ENCODE measurements at places on chromosomes 2 and 18.

DNA sequence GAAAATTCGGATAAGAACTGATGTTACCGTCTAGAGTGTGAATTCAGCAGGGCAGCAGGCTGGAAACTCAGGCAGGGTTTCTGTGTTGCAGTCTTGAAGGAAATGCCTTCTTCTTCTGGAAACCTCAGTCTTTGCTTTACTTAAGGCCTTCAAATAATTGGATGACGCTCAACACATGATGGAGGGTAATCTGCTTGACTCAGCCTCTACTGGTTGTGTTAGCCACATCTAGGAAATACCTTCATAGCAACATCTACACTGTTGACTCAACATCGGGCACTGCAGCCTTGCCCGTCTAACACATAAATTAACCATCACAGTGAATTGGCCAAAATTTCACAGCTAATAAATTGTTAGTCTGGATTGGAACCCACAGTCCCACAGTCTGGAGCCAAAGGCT lies 37.2 kb downstream of the YPEL5 start:
- no peak for DNase-seq

GRCh38 chr18:54436501-54436900 lies 78.8 kb downstream of the C18orf54 start:
- no peak for DNase-seq

GRCh38 chr2:135818937-135819610 lies 17.9 kb downstream of the LCT start:
- no peak for DNase-seq

DNA sequence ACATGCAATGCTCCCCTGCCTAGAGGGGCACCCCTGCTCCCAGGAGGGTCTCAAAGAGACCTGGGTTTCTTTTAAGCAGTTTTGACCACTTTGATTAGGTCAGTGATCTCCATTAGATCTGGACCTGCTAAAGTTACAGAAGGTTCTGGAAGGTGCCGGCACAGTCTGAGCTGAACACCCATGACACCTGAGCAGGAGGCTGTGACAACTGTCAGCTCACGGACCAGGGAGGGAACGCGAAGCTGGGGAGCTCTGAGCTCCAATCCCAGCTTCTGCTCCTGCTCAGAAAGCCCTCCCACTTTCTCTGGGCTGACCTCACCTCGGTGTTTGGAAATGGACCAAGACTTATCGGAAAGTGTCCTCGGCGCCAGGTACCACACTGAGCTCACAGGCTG lies 113.8 kb downstream of the NFATC1 start:
- no peak for DNase-seq

DNA sequence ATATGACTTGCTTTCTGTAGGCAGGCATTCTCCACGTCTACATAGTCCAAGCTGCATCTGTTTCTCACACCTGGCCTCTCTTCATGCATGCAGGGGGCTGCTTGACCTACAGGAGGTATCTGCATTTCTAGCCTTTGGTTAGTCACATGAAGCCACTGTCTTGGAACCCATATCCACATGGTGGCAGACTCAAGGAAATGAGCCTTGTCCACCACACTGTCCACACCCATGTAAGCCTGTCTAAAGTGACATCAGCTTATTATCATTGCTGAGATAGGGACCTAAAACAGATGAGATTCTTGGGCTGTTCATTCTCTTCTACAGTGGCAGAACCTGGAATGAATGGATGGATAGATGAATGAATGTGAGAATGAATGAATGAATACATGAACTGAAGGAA lies 160.4 kb downstream of the DOCK10 start:
- DNase-seq: no peak

DNA sequence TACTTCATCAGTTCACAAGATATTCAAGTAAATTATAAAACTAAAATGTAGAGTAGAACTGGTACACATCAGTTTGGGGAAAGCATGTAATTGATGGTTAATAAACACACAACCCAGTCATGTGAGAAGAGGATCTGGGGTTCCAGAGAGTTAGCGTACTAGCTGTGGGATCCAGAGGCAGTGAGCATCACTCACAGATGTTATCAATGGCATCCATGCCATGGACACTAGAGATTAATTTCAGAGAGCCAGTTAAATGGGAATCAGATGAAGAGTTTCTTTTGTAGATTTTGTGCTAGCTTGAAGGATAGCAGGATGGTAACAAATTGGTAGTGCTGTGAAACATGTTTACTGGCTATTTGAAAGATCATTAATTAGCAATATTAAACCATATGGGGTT lies 21.8 kb upstream of the CCDC68 start:
- no peak for DNase-seq

DNA sequence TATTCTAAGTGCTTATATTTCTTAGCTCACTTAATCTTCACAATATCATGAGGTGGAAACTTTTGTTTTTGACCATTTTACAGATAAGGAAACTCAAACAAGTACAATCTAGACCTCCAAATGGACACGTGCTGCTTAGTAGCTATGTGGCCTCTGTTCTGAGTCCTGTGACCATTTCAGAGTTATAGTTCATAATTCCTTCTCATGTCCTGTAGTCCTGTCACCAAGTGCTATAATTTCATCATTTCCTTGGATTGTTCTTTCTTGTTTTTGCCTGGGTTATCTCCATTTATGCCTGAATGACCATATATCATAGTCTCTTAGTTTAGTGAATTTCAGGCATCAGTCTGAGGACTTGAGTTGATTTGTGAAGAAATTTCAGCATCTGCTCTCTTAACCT lies 91.7 kb downstream of the NUP35 start:
- no peak for DNase-seq

DNA sequence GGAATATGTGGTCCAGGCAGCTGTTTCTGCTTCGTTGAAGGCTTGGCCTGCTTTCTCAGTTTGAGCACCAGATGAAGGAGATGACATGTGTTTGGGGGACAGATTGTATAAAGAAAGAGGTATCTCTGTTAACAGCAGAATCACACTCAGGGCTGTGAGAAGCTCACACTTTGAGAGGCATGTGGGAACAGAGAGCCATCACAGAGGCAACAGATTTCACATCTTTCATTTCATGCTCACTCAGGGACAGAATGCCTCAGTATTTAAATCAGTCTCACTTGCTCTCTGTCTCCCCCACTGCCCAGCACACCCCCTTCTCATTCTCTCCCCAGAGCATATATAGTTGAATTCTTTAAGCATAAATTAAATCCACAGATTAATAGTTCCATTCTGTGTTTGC lies 37.4 kb downstream of the KIAA2012 start:
- no peak for DNase-seq

GRCh38 chr2:234395891-234396420 lies 100.9 kb downstream of the ARL4C start:
- DNase-seq: no peak

DNA sequence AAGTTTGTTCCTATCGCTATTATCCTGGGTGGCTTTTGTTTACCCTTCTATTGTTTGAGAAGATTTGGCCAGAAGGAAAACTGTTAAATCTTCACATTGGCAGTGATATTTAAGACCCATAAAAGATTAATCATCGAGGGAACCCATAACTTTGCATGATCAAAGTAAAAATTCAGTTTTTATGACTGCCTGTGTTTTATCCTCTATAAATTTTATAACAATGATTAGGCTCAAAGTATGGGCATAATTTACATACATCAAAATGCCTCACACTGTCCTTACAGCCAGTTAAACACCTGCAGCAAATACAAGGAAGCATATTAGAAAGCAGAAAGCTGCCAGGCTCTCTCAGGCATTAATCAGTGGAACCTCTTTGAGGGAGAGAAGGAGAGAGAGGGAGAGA lies 289.1 kb downstream of the ICOS start:
- no peak for DNase-seq

DNA sequence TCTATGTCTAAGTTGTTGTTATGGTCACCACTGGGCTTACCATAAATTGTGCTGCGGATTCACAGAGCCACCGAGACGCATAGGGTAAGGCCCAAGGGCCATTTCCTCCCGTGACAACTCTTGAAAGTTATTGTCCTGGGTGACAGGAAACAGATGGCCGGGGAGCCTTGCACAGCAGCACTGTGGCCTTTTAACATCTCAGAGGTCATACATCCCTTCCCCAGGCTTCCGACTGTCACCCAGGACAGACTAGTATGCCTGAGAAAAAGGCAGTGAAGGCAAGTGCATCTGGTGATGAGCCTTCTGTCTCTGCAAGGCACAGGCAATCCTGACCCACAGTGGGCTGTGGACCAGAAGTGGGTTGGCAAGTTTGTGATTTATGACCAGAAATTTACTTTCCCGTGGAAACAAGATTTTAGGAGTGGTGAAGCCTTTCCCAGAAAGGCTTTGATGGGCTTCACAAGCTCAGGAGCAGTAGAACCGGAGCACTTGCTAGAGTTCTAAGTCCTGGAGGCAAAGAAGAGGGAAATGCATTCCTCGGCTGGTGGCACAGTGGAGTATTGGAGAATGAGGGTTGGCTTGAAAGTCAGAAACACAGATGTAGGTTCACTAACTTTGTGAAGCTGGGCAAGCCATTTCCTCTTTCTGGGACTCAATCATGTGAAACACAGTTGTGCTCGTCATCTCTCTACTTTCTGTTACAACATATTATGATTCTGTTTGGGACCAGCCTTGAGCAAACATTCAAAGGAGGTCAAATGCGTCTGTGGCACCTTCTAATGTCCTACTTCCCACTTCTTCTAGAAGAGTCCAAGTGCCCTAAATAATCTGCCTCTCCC lies 2.0 kb upstream of the CAPN14 start:
- no peak for DNase-seq

DNA sequence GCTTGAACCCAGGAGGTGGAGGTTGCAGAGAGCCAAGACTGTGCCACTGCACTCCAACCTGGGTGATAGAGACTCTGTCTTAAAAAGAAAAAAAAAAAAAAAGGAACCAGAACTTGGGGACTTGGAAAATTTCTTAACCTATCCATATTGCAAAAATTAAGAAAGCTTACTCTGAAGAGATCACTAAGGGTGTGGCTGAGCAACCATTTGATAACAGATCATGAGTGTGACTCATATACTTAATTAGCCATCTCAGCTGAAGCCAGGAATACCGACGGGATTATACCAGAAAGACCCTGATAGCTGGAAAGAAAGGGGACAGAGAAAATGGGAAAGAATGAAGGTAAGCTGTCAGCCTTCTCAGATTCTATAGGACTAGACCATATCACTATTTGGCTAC lies 7.1 kb upstream of the ADD2 start:
- no peak for DNase-seq

DNA sequence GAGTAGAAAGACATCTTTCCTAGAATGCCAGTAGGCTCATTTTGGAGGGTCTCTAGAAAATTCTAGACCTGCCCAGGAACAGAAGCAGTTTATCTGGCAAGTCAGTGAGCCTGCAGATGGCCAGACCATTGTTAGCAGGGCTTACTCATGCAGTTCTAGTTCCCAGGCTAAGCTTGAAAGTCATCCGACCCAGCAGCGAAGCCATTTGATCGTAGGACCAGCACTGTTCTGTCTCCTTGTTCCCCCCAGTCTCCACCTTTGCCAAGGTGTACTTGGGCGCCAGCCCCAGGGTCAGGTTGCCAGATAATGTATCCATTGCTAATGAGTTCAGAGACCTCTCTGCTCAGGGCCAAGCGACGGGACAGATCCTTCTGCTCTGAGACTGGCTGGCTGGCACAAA lies 70.1 kb downstream of the EPAS1 start:
- DNase-seq: no peak

- no peak for DNase-seq
These were observed 61.7 kb downstream of the MRPL35 start for GRCh38 chr2:86260978-86261377.

- DNase-seq: no peak
These were observed 68.1 kb upstream of the DAPL1 start for GRCh38 chr2:158726911-158727592.

DNA sequence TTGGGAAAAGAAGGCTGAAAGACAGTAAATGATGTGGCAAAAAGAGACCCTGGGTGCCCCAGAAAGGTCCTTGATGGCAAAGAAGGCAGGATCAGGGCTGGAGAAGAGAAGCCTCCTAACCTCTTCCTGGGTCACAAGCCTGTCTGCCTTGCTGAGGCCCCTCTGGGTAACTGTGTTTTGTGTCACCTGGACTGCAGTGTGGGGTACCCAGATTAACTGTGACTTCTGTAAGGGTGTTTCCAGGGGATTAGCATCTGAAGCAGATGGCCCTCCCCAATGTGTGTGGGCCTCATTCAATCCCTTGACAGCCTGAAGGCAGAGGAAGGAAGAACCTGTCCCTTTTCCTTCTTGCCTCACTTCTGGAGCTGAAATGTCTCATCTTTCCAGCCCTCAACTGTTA lies 35.6 kb upstream of the APCDD1 start:
- DNase-seq: no peak

DNA sequence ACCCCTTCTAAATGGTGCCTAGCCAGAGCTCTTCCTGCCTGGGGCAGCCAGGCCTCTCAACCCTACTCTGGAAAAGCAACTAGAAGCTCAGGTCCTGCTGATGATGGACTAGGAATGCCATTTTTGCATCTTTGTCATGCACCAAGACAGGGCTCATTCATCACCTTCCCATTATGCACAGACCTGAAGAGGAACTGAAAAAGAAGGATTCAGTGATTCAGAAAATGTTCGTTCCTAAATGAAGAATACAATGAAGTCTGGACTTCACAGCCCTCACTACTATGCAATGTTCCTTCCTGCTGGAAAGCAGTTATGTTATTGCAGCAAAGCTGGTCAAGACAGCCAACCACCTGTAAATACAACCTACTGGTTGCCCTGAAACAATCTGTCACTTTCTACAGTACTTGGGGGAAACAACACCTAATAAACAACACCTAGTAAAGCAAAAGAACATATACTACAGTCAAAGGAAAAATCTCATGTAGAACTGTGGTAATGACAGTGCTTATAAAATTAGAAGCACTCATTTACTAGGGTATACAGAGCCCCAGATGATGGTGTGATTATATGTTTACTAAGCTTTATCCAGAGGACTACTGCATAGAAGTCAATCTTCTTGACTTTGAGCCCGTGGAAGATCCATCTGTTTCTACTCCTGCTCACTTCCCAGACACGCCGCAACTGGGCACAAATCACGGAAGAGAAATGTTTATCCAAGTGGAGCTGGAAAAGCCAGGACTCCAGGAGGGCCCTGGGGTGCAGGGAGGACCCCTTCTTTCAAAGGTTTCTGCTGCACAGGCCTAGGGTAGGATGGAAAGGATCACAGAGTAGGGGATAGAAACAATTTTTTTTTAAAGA lies 103.1 kb upstream of the THOC1 start:
- DNase-seq: no peak

GRCh38 chr2:195649629-195650190 lies 7.3 kb upstream of the SLC39A10 start:
- no peak for DNase-seq

- DNase-seq: no peak
These were observed 1.5 kb downstream of the TTC32 start for GRCh38 chr2:19899985-19900930.

DNA sequence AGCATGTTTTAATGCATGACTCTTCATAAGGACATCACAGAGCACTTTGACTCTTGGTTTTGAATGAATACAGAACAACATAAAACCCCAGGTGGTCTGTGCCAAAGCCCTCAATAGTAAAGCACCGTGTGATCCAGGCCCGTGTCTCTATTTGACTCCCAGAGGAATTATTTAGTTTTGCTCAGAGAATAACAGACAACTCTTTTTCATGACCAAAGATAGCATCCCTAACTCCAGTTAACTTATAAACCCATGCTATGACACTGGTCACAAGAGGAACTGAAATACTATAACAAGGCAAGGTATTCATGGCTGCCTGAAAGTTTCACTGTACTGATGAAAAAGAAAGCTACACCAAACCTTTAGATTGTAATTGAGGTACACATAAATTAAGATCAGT lies 128.4 kb downstream of the IKZF2 start:
- DNase-seq: no peak
